ENCODE measurements at places on chromosomes 2 and 18.

- DNase-seq, result no peak
Measured at GRCh38 chr2:75703589-75704287, 7.0 kb downstream of the GCFC2 start.

DNA sequence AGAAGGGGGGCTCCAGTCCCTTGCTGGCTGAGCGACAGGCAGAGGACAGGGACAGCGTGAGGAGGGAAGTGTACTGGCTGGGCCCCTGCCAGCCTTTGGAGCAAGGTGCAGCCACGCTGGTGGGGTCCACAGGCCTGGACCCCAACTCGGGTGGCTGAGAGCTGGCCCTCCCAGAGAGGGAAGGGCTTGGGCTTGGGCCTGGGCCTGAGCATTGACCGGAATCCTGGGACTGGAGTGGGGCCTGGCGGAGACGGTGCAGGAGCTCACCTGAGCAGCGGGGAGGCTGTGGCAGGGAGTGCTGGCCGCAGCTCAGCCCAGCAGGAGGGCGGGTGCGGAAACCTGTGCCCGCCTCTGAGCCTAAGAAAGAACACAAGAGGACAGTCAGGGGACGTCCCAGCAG is 27.9 kb downstream of the KCNIP3 start:
- DNase-seq, result no peak

DNA sequence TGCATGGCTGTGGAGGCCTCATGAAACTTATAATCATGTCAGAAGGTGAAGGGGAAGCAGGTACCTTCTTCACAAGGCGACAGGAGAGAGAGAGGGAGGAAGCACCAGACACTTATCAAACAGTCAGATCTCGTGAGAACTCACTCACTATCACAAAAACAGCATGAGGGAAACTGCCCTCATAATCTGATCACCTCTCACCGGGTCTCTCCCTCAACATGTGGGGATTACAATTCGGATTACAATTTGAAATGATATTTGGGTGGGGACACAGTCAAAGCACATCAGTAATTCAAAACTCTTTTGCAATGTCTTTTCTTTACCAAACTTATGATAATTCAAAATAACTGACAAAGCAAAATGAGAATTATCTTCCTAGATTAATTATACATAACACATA is 8.5 kb upstream of the CCDC68 start:
- DNase-seq, result peak; percentile 17

- DNase-seq, result peak; percentile 4
Measured at GRCh38 chr2:132863961-132864360, 194.0 kb upstream of the LYPD1 start.

- no peak for DNase-seq
Measured at GRCh38 chr2:65067806-65068553, 11.8 kb downstream of the CEP68 start.

GRCh38 chr2:42795841-42796301 is 3.5 kb upstream of the HAAO start:
- no peak for DNase-seq

GRCh38 chr18:27719680-27720079 is 457.2 kb downstream of the CDH2 start:
- DNase-seq, result no peak

DNA sequence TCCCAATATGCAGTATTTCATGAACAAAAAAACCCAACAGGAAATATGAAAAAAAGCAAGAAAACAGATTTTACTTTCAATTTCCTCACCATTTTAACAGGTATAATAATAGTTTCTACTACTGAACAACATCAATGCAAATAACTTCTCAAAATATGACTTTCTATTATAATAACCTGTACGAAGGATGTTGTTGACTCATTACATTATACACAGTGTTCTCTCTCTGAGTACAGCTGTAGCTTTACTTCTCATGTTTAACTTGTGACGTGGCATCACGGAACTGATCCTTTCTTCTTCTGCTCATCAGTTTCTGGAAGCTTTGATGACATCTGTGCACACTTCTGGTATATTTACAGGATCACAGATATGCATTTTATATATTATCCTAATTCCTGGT is 40.0 kb downstream of the FAM228A start:
- no peak for DNase-seq

- DNase-seq, result no peak
Measured at GRCh38 chr2:11705711-11706110, 35.7 kb upstream of the NTSR2 start.

- no peak for DNase-seq
Measured at GRCh38 chr2:203846490-203847105, 21.0 kb upstream of the CTLA4 start.

DNA sequence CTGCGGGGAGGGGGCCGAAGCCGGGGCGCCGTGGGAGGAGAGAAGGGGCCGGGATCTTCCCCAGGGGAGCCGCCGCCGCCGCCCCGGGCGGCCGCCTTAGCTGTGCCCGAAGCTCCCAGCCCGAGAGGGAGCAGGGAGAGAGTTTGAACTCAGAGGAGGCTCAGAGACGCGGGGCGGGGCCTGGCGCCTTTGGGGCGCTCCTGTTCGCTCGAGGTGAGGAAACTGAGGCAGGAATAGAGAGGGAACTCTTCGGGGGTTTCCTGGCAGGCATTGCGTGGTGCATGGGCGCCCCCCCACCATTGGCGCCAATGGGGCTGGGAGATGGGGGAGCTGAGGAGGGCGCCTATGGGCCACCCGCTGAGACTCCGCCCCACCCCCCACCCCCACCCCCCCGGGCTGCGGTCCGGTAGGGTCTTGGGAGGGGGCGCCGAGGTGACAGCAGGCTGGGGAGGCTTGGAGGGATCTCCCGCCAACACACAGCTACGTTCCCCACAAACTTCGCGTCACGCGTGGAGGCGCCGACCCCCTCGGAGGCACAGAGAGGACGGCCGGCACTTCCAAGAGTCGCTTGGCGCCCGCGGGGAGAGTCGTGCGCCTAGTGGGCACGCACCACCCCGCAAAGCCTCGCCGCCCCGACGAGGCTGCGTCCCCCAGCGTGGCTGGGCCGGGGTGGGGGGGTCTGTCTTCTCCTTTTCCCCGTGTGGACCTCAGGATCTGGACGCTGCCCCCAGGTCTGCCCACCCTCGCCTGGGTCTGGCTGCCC is 680 bp downstream of the CTDSP1 start:
- peak; percentile 65 for DNase-seq

GRCh38 chr2:222861411-222862105 is 722 bp downstream of the ACSL3 start:
- DNase-seq, result peak; percentile 82

DNA sequence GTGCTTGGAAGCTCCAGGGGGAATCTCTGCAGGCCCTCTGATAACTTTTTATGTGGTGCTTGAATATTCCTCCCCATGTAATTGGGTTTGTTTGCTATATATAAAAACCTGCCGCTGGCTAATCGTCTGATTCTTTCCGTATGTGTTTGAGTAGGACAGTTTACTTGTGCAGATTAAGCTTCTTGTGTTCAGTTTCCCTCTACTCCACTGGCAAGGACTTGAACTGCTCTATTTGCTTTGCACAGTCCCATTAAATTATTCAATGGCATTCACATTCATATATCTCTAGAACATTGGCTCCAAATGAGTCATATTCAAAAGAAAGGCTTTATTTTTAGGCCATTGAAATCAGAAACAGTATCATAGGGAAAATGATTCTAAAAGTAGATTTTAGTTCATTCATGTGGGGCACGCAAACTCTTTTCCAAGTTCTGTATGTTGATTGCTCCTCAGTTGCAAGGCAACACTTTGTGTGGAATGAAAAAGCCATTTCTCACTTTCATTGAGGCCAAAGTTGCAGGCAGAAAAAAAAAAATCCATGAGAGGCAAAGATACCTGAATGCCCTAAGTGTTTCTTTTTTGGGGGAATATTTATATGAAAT is 1682.3 kb upstream of the PIK3C3 start:
- DNase-seq, result peak; percentile 5

- DNase-seq, result no peak
Measured at GRCh38 chr2:178223806-178224205, 29.5 kb downstream of the OSBPL6 start.

- DNase-seq, result peak; percentile 35
Measured at GRCh38 chr2:152606081-152606480, 111.2 kb downstream of the PRPF40A start.

- DNase-seq, result no peak
Measured at GRCh38 chr2:177171418-177171865, 41.2 kb upstream of the HNRNPA3 start.

DNA sequence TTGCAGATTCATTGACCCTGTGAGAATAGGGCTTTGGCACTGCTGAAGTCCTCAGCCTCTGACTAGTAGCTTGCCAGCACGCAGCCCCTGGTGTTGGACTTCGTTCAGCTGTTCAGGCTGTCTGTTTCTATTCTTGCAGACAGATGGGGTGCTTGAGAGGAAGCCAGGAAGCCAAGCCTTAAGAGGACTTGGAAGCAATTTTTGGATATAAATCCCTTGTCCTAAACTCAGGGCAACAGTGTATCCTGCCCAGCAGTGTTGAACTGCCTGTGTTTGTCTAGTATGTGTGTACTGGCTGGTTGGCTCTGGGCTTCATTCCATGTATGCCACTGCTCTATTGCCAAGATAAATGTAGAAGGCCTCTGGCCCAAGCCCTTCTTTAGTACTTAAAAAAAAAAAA is 108.6 kb downstream of the COMMD1 start:
- DNase-seq, result peak; percentile 87

DNA sequence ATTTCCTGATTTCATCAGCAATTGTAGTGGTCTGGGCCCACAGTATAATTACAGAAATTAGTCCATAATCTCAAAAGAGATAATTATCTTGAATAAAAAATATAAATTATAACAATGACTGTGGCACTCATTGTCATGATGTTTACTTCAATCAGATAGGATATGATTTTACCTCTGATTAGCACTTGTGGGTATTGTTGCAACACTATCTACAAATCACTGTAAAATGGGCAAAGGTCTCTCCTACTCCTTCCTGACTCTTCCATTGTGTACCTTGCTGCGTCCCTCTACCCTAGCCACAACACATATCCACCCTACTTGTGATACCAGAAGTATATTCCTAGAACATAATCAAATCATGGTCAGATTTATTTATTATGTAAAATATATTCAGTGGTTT is 200.9 kb upstream of the TRIB2 start:
- DNase-seq, result no peak

DNA sequence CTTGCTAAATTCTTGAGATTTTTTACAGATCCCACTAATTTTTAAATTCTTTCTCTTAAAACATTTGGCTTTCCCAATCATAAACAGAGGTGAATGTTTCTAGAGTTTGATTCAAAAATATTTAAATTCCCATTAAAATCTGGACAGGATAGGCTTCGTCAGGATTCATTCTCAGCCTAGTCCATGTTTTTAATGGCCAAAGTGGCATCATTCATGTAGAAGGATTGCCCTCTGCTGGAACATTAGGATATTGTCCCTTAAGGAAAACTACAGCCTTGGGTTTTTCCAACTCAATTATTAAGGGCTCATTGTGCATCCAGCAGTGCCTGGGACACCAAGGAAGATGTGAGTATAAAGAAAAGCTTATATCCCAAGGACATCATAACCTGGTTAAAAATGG is 71.7 kb downstream of the TPGS2 start:
- DNase-seq, result peak; percentile 93

DNA sequence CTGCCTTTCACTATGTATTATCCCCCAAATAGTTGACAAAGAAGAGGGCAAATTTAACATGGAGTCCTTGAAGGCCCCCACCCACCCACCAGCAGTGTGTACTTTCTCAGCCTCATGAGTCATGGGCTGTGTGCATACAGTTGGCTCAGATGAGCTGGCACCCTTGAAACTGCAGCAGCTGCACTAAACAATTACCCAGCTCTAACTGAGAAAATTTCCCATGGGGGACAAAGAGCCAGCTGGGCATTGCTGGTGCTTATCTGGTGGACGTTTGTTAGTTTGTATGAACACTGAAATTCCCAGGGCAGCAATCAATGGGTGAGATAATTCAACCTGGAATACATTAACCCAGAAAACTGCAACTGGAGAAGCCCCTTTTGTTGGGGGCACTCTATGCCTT is 131.7 kb downstream of the GCA start:
- DNase-seq, result no peak

DNA sequence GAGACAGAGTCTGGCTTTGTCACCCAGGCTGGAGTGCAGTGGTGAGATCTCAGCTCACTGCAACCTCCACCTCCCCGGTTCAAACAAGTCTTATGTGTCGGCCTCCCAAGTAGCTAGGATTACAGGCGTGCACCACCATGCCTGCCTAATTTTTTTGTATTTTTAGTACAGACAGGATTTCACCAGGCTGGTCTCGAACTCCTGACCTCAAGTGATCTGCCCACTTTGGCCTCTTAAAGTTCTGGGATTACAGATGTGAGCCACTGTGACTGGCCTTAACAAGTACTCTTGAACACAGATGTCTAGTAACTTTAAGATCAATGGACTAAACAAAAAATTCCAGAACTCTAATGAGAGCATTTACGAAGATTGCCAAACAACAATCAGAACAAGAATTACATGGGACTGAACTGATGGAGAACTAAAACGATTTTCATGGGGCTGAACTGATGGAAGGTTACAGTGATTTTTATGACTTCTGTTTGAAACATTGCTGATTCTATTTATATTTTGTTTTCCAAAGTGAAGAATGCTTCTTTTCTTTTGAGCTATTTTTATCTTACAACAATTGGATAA is 46.5 kb upstream of the ST3GAL5 start:
- no peak for DNase-seq

- peak; percentile 58 for DNase-seq
Measured at GRCh38 chr2:105417857-105418436, 19.1 kb upstream of the FHL2 start.

DNA sequence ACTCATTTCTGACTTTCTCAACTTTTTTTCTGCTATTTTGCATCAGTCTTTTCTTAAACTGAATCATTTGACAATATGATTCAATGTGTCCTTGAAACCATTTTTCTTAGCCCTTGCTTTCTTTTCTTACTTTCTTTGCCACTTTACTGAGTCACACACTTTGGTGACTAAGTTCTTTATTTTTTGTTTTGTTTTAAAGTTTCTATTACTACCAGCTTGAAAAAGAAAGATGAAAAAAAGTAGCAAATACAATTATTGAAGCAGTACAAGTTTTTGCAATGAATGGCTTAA is 116.5 kb downstream of the DOCK10 start:
- DNase-seq, result peak; percentile 30

- DNase-seq, result peak; percentile 48
Measured at GRCh38 chr2:208069186-208069585, 43.9 kb upstream of the PLEKHM3 start.

DNA sequence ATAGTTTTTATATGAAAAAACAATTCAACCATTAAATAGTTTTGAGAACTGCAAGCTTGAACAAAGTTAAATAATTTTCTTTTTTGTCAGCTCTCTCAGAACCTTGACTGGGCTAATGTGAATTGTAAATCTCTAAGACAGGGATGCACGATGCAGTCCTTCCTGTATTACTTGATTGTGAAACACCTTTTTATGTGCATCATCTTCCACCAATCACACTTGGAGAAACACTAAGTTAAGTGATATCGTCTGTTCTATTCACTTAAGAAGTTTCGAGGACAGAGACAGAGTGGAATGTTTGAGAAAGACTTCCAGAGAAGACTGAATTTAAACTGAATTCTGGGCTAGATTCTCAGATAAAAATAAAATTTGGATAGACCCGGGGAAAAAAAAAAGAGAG is 238.2 kb downstream of the MREG start:
- no peak for DNase-seq

- DNase-seq, result no peak
Measured at GRCh38 chr2:118906186-118906585, 35.8 kb upstream of the MARCO start.
